ENCODE measurements at places on chromosomes 2 and 18.
A peak's percentile ranks its signal among the peaks of the same experiment; 100 is the strongest.

DNA sequence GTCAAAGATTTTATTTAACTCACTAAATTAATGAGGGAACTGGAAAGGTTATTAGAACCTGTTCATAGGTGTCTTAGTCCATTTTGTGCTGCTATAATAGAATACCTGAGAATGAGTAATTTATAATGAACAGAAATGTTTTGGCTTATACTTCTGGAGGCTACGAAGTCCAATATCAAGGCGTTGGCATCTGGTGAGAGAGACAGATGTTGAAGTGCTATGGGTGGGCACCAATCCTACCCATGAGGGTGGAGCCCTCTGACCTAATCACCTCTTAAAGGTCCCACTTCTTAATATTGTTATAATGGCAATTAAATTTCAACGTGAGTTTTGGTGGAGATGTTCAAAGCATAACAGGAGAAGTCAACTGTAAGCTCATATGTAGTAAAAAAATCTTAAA lies 5.1 kb downstream of the RPIA start:
- no peak for DNase-seq

DNA sequence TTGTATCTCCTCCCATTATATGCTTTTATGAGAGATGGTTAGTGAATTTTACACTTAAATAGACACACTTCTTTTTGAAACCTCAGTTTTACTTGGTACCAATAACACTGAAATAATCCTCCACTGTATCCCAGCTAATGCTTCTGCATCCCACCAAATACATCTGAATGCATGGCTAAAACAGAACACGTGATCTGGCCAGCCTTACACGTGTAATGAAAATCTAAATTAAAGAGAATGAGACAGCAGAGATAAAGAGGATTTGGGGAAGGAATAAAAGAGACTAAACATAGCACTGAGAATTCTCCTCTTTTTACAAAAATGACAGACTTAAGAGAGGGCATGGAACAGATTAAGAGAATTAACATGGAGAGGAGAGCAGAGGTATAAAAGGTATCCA lies 612.2 kb downstream of the NRXN1 start:
- no peak for DNase-seq

DNA sequence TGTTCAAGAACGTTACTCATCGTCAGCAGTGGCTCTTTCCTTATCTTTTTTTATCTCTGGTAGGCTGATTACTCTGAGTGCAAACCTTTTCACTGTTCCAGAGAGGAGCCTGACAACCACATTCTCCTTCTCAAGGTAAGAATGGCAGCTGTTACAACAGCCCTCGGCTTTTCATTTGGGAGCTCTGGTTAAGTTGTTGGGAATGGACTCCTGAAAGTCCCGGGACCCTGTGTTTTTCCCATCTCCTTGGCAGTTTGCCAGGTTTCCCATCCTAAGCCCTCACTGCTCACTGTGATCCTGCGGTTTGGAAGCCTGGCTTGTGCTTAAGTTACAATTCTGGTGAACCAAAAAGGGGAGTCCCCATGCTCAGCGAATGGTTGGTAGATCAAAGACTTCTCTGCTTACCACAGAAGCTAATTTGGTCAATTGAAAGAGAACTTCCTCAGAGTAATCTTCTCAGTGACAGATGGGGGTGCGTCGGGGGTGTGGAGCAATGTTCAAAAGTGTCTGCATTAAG lies 122.3 kb downstream of the LYPD6B start:
- no peak for DNase-seq

DNA sequence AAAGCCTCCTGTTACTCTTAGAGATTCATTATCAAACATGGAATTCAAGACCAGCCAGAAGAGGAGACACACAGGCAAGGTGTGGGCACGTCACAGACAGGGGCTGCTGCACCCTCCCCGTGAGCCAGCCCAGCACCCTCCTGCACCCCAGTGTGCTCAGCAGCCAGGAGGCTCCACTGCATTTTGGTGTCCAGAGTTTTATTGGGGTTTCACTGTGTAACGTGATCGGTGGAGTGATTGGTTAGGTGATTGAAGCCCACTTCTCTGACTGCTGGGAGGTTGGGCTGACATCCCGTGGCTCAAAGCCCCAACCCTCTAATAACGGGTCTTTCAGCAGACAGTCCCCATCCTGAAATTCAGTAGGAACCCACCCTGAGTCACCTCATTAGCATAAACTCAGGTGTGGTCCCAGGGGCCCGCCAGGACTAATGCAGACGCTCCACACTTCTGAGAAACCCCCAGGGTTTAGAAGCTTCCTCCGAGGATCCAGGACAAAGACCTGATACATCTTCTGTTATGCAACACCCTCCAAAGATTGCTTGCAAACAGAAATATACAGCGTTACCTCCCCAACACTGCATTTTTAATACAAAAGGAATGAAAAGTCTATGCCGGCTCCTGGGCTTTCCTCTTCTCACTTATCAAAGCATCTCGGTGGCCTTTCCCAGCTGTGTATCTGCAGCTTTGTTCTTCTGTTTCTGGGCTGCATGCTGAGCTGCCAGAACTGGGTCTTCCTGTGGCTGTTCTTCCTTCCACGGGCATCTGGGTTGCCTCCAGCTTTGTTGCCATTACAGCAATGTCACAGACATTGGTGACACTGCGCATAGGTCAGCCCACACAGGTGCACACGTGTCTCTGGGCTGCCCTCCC lies 43.7 kb upstream of the SNED1 start:
- DNase-seq: no peak

DNA sequence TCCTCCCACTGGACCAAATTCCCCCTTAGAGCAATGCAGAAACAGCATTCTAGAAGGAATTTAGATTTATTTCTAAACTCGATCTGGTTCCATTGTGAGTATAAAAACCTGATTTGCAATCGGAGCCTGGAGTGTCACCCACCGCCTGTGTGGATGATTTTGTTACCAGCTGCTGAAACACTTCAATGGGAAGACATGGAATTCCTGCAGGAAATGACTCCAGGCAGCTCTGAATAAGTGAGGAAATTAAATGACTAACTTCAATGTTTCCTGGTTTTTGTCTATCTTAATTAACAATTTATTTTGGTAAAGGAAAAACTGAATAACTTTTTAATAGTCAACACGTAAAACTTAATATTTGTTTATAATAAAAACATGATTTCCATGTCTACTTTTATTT lies 19.3 kb downstream of the CTAGE1 start:
- peak; percentile 22 for DNase-seq

GRCh38 chr2:46534589-46534988 lies 55.2 kb downstream of the TMEM247 start:
- no peak for DNase-seq
